Right ventricle myocardium superior (tissue), 1 donor: ENCODE measurements at places on chromosomes 11 and 22. TPM values are rescaled to one million over a fixed set of nuclear protein-coding genes. Genes with fewer than 3 reads are reported as not detected.

The MISFA gene
- 13.3 TPM for total RNA-seq

The CCDC73 gene
- not detected for total RNA-seq

The SMIM38 gene
- not detected for total RNA-seq

The SPI1 gene
- total RNA-seq: 11.1 TPM

The TMEM86A gene
- 4.3 TPM for total RNA-seq

The ABCC8 gene
- 0.91 TPM for total RNA-seq

The C11orf42 gene
- not detected for total RNA-seq

The TMPRSS13 gene
- not detected for total RNA-seq

The FAU gene
- total RNA-seq: 666 TPM

The HSPA8 gene
- total RNA-seq: 1,336 TPM

The UBQLNL gene
- not detected for total RNA-seq

The DEUP1 gene
- total RNA-seq: not detected

The LRRC10B gene
- 0.46 TPM for total RNA-seq

The CSKMT gene
- total RNA-seq: 3.7 TPM

The MPEG1 gene
- total RNA-seq: 13.8 TPM

The FANCF gene
- 4.1 TPM for total RNA-seq

The GRAMD1B gene
- total RNA-seq: 19.0 TPM

The NAV2 gene
- 10.5 TPM for total RNA-seq

The MPZL3 gene
- 1.8 TPM for total RNA-seq

The TMEM191B gene
- 0.32 TPM for total RNA-seq

The ASPHD2 gene
- total RNA-seq: not detected

The EMID1 gene
- total RNA-seq: 0.32 TPM

The RAB39A gene
- total RNA-seq: 0.51 TPM

The BID gene
- 20.0 TPM for total RNA-seq

The GAL gene
- total RNA-seq: not detected

The RFPL1 gene
- total RNA-seq: not detected

The TEAD1 gene
- total RNA-seq: 107 TPM

The RCOR2 gene
- 9.9 TPM for total RNA-seq

The MPPED1 gene
- total RNA-seq: not detected

The FAM111B gene
- total RNA-seq: 1.0 TPM

The TSSC4 gene
- total RNA-seq: 36.2 TPM

The ACCS gene
- total RNA-seq: 6.3 TPM

The IL18BP gene
- total RNA-seq: 3.7 TPM

The OR8H1 gene
- not detected for total RNA-seq

The C11orf52 gene
- total RNA-seq: 1.7 TPM

The CCDC188 gene
- 0.30 TPM for total RNA-seq
